8988T (cell line): ENCODE measurements at places on chromosomes 2 and 18.

- DNase-seq, result no peak
These were observed 239.1 kb upstream of the BOD1L2 start for GRCh38 chr18:56907771-56908170.

DNA sequence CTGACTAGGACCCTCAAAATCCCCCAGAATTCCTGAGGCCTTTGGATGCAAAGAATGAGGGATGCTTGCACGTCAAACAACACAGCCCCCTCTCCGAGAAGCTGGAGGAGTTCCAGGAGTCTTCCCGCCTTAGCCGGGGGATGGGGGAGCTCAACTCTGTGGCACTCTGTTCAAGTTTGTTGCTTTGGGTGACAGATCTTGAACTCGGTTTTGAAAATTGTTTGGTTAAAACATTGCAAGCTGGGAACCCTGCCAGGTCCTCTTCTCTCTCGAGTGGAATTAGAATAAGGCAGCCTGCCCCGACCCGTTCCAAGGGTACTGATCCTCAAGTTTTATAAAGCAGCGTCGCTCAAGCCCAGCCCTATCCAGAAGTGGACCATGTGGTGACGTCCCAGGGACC, 244.1 kb downstream of the LOXHD1 start:
- DNase-seq, result no peak

- DNase-seq, result no peak
These were observed 116.6 kb downstream of the LAMA3 start for GRCh38 chr18:23805898-23806297.

DNA sequence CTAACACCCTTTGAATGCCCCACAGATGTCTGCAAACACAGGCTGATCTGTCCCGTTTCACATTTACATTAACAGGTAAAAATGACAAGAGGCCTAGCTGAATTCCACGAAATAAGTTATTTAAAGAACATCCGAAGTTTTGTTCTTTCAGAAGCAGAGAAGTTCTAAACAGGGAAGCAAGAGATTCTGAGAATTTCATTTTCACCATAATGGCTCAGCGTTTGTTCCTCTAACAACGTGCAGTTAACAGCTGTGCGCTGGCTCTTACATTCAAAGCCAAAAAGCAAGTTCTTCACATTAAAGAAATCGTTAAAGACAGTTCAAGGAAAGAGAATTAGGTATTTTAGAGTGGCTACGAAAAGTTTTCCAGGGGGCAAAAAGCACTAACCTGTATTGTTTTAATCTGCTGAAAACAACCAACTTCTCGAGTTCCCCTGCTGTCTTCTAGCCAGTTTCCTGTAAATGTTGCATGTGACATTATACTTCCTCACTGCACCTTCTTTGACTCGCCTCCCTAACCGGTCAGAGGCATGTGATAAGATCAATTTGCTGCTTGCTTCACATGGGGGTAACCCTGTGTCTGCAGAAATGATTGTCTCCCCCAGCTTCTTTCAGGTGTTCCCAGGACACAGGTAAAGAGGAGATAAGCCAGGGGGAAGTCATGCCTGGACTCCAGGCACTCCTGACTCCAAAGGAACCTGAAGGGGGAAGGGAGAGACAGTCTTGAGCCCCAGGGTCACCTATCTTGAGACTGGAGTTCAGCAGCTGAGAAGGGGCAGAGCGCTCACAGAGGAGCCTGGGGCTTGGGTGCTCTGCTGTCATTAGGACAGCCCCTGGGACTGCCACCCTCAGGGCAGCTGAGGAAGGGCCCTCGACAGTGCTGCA, 36.8 kb upstream of the WIPF1 start:
- DNase-seq, result no peak

DNA sequence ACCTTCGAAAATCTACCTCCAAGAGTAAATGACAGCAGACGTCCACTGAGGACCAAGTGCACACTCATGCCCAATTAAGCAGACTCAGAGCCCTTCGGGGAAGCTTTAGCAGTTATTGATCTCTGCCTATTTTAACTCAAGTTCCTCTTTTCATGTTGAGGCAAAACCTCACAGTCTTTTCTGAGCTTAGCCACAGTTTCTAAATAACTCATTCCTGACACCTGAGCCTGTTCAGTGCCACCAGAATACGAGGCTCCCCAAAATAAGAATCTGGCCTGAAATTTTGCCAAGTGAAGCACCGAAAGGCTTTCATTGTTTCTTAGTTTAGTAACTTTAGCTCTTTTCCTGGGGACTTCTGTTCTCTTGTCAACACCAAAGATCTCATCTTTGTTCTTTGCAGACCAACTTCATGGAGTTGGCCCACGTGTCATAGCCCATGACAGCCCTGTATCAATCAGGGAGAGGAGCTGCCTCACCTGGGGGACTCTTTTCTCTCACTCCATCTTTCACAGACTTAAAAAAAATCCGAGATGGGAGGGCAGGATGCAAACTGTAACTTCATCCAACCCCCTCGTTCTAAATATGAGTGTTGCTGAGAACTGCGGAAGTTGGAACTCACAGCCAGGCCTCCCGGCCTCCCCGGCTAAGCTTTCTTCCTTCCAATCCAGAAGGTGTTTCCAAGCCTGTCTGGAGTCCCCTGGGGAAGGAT, 22.2 kb downstream of the INPP5D start:
- DNase-seq, result no peak

DNA sequence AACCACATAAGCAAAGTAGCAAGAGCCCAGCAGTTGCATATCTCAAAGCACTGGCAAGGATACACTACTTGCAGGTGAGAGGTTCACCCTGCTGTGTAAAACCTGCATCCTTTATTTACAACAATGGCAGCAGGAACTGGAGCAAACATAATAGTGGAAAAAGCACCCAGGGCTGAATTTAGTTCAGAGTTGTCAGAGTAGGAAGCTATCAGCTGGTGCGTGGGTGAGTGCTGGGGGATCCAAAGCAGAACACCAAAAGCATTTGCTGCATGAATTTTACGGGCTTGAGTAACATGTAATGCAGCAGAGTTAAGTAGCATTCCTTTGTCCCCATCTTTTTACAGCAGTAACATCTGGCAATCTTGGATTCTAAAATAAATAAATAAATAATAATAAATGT, 73.5 kb upstream of the SRD5A2 start:
- DNase-seq, result no peak

DNA sequence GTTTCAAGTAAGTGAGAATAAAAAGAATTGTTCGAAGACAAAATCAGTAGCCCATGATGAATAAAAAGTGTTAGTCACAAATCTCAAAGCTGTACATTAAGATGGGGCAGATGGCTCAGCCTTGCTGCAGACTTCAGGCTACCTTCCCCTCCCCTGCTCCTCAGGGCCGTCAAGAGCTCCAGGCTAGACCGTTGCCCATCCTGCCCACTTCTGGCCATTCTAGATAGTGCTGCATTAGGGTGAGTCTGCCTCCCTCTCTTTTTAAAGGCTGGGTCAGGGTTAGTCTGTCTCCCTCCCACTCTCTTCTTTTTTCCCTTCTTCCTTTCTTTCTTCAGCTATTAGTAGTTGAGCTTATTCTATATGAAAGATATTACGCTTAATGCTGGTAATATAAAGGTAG, 86.0 kb downstream of the MAPRE2 start:
- DNase-seq, result peak; percentile 37

- DNase-seq, result no peak
These were observed 130.3 kb upstream of the SATB2 start for GRCh38 chr2:199588054-199588453.

DNA sequence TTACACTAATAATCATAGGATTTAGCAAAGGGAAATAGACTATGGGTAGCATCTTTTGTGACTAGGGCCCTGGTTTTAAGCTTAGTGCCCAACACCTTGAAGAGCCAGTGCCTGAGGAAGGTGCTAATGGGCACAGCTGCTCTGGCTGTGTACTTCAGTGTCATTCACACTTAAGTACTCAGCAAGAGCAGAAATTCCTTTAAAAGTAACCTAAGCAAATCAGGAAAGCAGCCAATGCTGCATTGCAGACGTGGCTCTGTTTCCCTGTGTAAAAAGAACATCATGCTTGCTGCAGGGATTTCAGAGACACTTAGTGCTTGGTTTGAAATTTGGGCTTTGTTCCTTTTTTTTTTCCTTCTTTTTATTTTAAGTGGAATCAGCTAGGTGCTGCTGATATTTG, 505.4 kb downstream of the SUCLG1 start:
- no peak for DNase-seq

DNA sequence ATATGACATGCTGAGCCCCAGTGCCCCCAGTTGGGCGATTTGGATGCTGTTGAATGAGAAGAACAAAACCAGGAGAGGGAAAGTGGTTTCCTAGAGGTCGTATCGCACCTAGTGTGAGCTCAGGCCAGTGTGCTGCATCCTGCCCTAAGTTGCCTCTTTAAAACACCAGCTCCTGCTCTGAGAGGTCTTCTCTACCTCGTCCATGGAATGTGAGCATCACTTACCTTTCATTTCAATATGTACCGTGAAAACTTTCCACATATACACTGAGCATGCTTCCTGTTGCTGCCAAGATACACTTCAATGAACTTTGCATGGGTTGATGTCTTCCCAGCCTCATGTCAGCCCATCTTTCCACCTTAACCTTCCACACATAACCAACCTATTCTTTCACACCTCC, 55.6 kb downstream of the MYT1L start:
- no peak for DNase-seq

- no peak for DNase-seq
These were observed 61.7 kb upstream of the WIPF1 start for GRCh38 chr2:174659069-174659900.

GRCh38 chr2:56183643-56184499, at the start of gene CCDC85A:
Gene CCDC85A, plus strand, starts transcription at chr2:56183990. Its CDS starts 635 bp downstream, at chr2:56184625.
- peak; percentile 90 for DNase-seq

DNA sequence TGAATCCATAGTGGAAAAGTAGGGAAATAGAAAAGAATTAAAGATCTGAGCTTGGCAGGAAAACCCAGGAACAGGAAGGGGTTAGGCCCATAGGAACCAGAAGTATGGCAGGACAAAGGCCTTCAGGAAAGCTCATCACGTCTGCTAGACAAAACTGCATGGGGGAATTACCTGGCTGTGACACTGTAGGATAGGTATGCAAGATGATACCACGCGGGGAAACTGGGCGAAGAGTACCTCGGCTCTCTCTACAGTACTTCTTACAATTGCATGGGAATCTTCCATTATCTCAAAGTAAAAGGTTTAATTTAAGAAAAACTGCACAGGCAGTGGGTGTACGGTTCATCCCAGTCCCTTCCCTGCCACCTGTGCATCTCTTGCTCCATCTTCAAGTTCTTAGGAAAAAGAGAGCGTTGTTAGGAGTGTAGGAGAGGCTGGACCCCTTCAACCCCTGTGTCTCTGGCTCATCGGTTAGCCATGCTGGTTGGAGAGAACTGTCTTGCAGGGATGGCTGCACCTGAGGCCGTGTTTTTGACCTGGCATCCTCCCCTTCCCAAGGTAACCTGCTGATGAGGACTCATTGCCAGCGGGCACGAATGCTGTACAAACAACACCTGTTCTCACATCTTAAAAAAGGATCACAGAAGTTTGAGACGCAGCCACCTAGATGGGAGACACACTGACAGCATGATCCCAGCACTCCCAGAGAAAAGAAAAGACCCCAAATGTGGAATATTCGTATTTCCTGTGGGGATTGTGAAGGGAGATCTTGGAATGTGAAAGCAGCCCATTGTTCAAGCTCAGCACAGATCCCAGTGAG, 120.5 kb upstream of the COPS8 start:
- no peak for DNase-seq

- no peak for DNase-seq
These were observed 951 bp downstream of the EN1 start for GRCh38 chr2:118846442-118846952.

GRCh38 chr2:143254110-143254509, 124.9 kb downstream of the ARHGAP15 start:
- DNase-seq, result no peak

- no peak for DNase-seq
These were observed 37.9 kb downstream of the BUB1 start for GRCh38 chr2:110639972-110640371.

- DNase-seq, result no peak
These were observed 1.4 kb downstream of the DOK6 start for GRCh38 chr18:69401972-69402532.

DNA sequence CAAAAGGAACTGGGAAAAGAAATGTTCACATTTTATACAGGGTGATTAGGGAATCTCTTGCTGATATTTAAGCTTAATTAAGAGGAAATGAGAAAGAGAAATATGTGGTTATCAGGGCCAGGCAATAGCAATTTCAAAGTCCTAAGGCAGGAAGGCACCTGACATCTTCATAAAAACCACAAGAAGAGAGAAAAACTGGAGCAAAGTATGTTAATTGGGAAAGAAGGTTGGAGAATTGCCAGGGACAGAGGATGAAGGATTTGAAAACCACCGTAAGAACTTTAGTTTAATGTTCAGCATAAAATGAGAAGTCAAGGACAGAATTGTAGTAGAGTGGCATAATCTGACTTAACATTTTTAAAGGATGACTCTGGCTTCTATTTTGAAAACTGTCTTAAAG, 691.8 kb upstream of the NRXN1 start:
- DNase-seq, result no peak

- no peak for DNase-seq
These were observed 400.3 kb downstream of the MTX2 start for GRCh38 chr2:176669398-176670174.

GRCh38 chr2:36589230-36589630, 8.7 kb downstream of the FEZ2 start:
- no peak for DNase-seq

DNA sequence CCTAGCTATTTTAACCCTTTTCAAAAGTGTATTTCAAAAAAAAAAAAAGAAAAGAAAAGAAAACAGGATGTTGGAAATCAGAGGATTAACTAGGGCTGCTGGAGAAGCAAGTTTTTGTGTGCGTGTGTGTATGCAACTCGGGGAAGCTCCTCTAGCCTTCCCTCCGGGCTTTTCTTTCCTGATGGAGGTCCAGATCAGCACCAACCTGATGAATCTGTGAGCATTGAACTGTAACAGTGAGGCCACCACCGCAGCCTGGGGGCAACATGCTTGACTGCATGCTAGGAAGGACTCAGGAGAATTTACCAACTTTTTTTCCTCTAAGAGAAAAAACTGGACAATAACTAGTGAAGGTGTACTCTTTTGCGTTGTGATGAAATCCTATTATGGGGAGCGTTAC, 2.3 kb downstream of the OBSL1 start:
- no peak for DNase-seq

- DNase-seq, result peak; percentile 88
These were observed 10.9 kb downstream of the CATIP start for GRCh38 chr2:218367415-218368149.

GRCh38 chr2:208311954-208312353, 45.9 kb downstream of the PIKFYVE start:
- no peak for DNase-seq

DNA sequence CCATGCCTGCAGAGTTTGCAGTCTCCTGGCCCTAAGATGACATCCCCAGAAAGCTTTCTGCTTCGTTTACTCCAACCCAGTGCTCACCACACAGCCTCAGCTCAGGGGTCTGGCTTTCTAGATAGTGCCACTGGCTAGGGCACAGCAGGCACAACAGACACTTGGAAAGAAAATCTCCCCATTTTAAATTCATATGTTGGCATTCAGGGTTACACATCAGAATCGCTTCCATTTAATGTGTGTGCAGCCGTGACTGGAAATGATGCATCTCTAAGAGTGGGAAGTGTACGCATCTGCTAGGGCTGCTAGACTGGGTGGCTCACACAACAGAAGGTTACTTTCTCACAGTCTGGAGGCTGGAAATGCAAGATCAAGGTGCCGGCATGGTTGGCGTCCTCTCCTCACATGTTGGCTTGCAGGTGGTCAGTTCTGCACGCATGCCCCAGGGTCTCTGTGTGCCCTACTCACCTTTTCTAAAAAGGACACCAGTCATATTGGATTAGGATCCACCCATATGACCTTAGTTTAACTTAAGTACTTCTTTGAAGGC, 329.4 kb upstream of the RAB12 start:
- DNase-seq, result no peak

GRCh38 chr2:43158259-43158880, 68.0 kb downstream of the ZFP36L2 start:
- DNase-seq, result no peak
